ENCODE measurements at places on chromosomes 1 and 21.

DNA sequence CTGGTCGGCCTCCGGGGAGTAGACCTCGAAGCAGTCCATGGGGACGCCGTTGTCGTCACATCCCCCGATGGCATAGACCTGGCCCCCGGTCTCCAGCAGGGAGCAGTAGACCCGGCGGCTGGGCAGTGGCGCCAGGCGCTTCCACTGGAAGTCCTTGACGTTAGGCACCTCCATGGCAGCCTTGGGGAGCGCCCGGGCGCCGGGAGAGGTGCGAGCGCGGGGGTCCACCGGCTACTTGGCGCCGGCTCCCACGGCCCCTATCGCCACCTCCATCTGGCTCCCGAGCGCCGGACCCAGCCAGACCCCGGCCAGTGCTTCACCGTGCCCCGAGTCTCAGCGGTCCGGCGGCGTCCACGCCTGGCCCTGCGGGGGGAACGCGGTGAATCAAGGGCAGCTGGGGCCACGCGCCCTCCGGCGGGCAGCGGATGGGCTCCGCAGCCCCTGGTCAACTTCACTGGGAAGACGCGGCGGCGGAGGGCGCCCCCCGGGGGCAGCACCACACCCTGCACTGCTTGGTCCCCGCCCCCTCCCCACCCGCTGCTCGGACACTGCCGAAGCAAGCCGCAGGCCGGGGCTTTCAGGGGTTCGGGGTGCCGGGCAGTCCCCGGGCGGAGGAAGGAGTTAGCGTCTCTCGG, 13.2 kb downstream of the KLHDC8A start:
- no peak for DNase-seq

- peak; percentile 11 for DNase-seq
Observed at GRCh38 chr1:39575191-39576015, 1.2 kb downstream of the PABPC4 start.

DNA sequence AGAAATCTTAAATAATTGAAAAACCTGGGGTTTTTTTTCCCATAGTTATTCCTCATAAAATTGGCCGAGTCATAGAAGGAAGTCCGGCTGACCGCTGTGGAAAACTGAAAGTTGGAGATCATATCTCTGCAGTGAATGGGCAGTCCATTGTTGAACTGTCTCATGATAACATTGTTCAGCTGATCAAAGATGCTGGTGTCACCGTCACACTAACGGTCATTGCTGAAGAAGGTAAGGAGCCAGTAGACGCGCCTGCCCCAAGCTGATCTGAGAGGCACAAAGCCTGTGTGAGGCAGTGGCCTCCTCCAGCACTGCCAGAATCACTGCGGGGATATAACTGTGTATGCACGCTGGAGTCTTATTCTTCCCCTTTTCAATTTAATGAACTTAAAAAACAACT, 100.3 kb downstream of the PHTF1 start:
- no peak for DNase-seq

GRCh38 chr1:172273647-172274396, 146.7 kb upstream of the C1orf105 start:
- no peak for DNase-seq

GRCh38 chr1:224432146-224432545, 2.5 kb downstream of the WDR26 start:
- no peak for DNase-seq

- no peak for DNase-seq
Observed at GRCh38 chr1:93673163-93673829, 8.3 kb downstream of the BCAR3 start.
